ENCODE measurements at places on chromosomes 13 and 19. TPM values are rescaled to one million over a fixed set of nuclear protein-coding genes. Genes with fewer than 3 reads are reported as not detected.

F10 gene
- 0.18 TPM for total RNA-seq

ATXN8OS gene
- not detected for total RNA-seq

KIR2DL1 gene
- total RNA-seq, result not detected

CLEC11A gene
- total RNA-seq, result not detected

ACP7 gene
- 10.3 TPM for total RNA-seq

ONECUT3 gene
- 16.5 TPM for total RNA-seq

SULT2A1 gene
- 0.18 TPM for total RNA-seq

DNA sequence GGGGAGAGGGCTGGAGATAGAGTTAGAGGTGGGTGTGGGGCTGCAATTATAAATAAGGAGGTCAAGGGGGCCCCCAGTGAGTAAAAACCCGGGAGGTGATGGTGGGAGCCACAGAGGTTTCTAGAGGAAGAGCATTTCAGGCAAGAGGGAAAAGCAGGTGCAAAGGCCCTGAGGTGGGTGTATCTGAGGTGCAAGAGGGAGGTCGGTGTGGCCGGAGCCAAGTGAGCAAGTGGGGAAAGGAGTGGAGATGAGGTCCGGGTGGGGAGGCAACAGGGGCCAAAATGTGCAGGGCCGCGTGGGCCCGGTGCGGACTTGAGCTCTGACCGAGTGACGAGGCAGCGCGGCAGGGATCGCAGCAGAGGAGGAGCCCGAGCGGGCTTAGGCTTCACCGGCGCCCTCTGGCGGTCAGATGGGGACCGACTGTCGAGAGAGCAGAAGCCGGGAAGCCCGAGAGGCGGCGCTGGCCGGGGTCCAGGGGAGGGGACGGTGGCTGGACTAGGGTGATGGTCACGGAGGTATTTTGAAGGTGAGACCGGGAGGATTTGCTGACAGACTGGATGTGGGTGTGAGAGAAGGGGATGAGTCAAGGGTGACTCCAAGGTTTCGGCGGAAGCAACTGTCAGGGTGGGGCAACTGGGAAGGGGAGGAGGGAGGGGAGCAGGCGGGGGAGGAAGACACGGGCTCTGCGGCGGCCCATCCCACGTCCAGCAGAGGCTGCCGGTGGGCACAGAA lies 17.7 kb upstream of the SPACA4 start:
- DNase-seq, result peak; percentile 47

GRCh38 chr13:22690756-22691155 lies 490.0 kb upstream of the SGCG start:
- no peak for DNase-seq

DNA sequence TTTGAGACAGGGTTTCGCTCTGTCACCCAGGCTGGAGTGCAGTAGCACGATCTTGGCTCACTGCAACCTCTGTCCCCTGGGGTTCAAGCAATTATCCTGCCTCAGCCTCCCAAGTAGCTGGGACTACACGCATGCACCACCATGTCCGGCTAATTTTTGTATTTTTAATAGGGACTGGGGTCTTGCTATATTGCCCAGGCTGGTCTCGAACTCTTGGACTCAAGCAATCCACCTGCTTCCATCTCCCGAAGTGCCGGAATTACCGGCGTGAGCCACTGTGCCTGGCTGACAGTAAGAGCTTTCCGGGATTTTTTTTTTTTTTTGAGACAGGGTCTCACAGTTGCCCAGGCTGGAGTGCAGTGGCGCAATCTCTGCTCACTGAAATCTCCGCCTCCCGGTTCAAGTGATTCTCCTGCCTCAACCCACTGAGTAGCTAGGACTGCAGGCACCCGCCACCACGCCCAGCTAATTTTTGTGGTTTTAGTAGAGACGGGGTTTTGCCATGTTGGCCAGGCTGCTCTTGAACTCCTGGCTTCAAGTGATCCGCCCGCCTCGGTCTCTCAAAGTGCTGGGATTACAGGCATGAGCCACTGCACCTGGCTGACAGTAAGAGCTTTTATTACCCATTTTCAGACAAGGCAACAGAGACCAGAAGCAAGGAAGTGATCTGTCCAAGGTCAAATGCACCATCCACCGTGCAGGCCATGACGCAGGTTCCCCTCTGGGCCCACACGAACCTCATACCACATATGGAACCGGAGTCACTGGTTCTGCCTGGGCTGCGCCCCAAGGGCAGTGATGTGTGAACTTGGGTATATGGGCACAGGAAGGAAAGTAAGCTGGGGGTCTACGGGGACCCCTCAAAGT lies 21.0 kb downstream of the RFX1 start:
- no peak for DNase-seq

- DNase-seq, result no peak
Measured at GRCh38 chr19:55299991-55300390, 16.2 kb downstream of the BRSK1 start.

GRCh38 chr19:38318660-38319059 lies 985 bp upstream of the KCNK6 start:
- no peak for DNase-seq

- no peak for DNase-seq
Measured at GRCh38 chr19:40078377-40078776, 12.4 kb downstream of the ZNF780A start.

- no peak for DNase-seq
Measured at GRCh38 chr19:38577826-38578225, 39.9 kb downstream of the MAP4K1 start.

GRCh38 chr13:64640002-64640401 lies 2590.1 kb downstream of the PCDH9 start:
- no peak for DNase-seq

- no peak for DNase-seq
Measured at GRCh38 chr13:86554066-86554465, 754.8 kb upstream of the SLITRK6 start.

GRCh38 chr13:60261432-60262351 lies 98.0 kb upstream of the DIAPH3 start:
- no peak for DNase-seq

GRCh38 chr13:96999091-96999490 lies 4.8 kb upstream of the OXGR1 start:
- DNase-seq, result no peak

- no peak for DNase-seq
Measured at GRCh38 chr13:69124996-69125395, 982.6 kb upstream of the ATXN8OS start.

All from Panc1 (cell line).